ENCODE measurements at places on chromosomes 2 and 18.

DNA sequence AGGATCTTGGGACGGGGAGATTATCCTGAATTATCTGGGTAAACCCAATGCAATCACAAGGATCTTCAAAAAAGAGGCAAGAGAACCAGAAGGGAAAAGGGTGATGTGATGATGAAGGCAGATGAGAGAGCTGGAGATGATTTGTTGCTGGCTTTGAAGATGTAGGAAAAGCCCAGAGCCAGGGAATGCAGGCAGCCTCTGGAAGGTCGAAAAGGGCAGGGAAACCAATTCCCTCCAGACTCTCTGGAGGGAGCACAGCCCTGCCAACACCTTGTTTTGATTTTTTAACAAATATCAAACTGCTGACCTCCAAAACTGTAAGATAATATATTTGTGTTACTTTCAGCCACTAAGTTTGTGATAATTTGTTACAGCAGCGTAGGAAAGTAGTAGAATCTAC, 48.9 kb upstream of the IL1R2 start:
- no peak for DNase-seq

DNA sequence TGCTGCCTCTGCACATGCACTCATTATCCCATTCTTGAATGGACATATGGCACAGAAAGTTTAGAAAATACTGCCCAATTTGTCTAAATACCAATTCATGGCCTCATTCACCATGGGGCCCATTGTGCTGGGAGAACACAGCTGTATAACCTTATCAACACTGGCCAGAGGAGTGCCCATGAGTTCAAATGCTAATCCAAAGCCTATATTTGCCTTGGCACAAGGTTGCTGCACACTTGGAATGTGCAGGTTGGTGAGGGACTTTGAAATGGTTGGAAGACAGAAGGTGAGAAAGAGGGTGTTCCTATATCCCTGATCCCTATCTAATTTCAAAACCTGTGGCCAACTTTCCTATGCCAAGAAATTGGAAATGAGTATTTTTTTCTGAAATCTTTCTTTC, 693.9 kb upstream of the ID2 start:
- no peak for DNase-seq

- no peak for DNase-seq
Observed at GRCh38 chr2:83953697-83954096, 505.4 kb downstream of the SUCLG1 start.

- no peak for DNase-seq
Observed at GRCh38 chr18:37385846-37386778, 179.5 kb downstream of the CELF4 start.

- DNase-seq: no peak
Observed at GRCh38 chr2:112075490-112076260, 20.6 kb downstream of the TMEM87B start.

GRCh38 chr2:205193125-205193835, 489.0 kb upstream of the NRP2 start:
- DNase-seq: no peak

DNA sequence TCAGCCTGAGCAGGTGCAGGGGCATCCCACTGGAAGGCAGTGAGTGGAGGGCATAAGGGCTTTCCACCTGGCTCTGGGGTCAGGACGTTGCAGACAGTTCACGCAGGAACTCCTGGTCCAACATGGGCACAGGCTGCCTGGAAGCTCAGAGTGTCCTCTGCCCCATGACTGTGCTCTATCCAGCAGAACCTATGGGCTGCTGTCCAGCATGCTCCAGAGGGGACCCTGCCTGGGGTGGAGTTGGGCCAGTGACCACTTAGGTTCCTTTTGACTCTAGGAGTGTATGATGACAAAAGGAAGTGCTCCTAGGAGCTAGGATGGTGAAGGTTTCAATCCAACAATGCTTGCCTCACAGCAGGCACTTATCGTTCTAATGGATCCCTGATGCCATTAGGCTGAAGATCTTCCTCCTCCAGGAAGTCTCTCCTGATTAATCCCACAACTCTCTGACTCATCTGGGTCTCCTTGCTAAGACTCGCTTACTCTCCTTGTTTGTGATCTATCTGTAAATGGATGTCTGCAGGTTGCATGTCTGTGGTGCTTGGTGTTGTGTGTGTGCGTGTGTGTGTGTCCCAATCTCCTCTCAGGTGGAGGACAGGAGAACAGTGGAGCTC, 224.0 kb downstream of the CELF4 start:
- DNase-seq: no peak

DNA sequence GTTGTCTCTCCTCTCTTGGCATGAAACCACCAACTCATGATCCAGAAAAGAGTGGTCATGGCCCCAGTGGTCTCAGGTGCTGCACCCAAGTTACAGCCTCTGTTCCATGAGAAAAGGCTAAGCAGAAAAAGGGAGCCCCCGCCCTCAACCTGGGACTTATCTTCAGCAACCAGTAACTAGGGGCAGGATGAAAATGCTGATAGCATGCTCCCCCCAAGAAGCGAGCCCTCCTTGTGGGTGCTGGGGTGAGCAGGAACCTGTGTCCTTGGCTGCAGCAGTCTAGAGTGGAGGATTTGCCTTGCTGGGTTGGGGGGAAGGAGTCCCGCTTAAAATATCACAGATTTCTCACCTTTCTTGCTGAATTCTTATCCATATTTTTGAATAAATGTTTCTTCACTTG, 490.0 kb downstream of the SUCLG1 start:
- no peak for DNase-seq

GRCh38 chr2:235634435-235635158, 140.8 kb downstream of the AGAP1 start:
- DNase-seq: no peak

DNA sequence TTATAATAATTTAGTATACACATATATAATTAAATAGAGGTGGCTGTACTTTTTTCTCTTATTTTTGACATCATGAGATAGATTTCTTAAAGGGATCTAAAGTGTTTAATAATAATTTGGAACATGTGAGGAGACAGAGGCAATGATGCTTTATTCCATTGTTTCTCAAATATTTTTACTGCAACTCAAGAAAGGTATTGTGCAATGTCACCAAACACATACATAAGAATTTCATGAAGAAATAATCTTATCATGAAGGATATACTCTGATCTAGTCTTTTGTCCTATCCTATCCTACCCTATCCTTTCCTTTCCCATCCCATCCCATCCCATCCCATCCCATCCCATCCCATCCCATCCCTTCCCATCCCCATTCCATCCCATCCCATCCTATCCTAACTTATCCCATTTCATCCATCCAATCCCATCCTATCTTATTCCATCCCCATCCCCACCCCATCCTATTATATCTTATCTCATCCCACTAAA, 232.1 kb upstream of the SMIM21 start:
- DNase-seq: no peak

- DNase-seq: no peak
Observed at GRCh38 chr2:216927163-216927562, 67.3 kb upstream of the TNP1 start.

DNA sequence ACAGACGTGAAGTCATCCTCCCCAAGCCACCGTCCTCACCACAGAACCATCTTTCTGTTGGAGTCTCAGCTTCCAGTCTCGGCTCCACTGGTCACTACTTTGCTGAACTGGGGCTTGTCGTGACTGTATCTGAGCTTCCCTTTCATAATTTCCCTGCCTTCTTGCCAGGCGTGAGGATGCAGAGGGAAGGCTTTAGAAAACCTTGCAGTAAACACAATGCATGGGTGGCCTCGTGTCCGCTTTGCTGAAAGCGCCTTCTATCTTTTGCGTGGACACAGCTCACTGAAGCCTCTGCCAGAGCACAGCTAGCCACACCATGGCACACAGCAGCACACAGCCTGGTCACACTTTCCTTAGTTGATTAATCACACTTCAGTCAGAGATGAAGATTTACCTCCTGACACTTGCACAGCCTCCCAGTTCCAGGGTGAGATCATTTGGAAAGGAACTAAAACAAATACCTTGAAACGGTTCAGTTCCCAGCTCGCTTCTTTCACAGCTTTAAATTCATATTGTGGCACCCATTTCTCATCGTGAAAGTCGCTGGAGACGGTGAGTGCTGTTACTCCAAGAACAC, 2.8 kb upstream of the GPR45 start:
- DNase-seq: no peak

- no peak for DNase-seq
Observed at GRCh38 chr18:62935994-62936393, 220.7 kb downstream of the PHLPP1 start.

GRCh38 chr2:204574486-204574885, 29.2 kb downstream of the PARD3B start:
- DNase-seq: no peak

DNA sequence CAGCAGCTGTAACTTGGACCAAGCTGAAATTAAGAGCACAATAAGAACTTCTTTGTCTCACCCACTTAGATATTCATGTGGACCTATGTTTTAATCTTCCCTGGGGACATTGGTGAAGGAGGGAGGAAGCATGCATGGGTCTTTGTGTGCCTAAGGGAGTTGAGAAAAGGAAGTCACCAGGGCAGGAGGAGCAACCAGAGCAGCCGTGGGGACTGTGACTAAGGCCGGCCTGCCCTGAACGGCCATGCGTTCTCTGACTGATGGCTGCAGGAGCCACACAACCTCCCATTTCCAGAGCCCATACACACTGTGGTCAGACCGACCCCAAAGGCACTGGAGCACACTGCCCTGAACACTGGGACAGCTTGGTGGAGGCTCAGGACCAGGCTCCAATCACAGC, 43.7 kb upstream of the SLC35G4 start:
- no peak for DNase-seq

GRCh38 chr2:62999905-63000304, 50.7 kb upstream of the OTX1 start:
- no peak for DNase-seq

DNA sequence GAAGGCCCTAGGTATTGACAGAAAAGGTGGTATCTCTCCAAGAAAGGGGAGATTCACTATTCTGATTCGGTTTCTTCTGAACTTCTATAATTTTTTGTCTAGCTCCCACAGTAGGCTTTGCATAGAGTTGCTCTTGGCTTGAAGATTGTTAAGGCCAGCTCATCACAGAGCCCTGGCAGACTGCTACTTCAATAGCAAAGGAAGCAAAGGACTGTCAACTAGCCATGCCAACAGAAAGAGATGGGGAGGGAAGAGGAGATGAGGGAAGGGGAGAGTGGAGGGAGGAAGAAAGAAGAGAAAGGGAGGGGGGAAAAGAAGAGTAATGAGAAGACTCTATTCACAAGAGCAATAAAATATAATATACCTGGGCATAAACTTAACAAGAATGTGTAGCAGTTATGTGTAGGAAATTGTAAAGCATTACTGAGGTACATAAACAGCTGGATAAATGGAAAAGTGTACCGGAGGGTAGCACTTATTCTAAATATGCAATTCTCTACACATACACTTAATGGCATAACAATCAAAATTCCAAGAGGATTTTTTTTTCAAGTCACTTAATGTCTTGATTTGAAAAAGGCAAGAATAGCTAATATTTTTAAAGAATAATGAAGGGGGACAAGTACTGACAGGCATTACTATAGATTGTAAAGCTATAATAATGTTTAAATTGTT, 102.5 kb downstream of the LOXHD1 start:
- DNase-seq: no peak

DNA sequence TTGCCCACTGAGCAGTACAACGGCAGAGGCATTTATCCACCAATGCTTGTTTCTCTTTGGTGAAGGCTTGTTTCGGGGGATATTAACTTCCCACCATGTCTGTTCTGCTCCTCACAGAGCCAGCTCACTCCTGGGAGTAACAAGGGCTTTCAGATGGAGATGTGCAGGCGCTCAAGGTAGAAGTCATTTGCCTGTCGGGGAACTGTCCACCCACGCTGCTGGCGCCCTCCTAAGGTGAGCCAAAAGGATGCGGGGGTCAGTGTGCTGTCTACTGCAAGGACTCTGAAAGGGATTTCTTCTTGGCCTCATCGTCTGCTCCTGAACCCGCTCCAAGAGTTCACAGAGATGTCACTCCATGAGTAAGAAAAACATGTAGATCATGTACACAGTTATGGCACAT, 57.0 kb upstream of the CYRIA start:
- no peak for DNase-seq

DNA sequence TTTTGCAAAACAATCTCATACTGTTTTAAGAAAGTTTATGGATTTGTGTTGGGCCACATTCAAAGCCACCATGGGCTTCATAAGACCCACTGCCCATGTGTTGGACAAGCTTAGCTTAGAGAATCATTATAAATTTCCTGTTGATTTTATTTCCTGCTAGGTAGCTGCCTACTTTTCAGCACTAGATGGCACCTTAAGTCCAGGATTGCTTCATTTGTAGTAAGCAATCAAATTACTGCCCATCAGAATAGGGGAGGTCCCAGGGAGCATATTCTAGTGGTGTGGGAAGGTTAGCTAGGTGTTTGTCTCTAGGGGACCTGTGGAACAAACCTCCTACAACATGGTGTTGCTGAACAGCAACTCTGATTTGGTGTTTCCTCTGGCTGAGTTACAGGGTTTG, 11.0 kb upstream of the DCDC2C start:
- DNase-seq: no peak

DNA sequence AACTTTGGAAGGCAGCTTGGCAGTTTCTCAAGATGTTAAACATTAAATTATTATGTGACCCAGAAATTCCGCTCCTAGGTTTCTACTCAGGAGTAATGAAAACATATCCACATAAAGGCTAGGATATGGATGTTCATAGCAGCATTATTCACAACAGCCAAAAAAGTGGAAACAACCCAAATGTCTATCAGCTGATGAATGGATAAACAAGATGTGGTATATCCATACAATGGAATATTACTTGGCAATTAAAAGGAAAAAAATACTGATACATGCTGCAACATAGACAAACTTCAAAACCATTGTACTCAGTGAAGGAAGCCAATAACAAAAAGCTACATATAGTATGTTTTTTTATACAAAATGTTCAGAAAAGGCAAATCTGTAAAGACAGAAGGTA, 12.4 kb upstream of the FAM228A start:
- no peak for DNase-seq

GRCh38 chr2:137173463-137173862, 408.1 kb downstream of the THSD7B start:
- no peak for DNase-seq

- DNase-seq: no peak
Observed at GRCh38 chr2:103002954-103003353, 241.1 kb downstream of the TMEM182 start.

GRCh38 chr2:157875641-157876065, 477 bp downstream of the ACVR1 start:
- DNase-seq: no peak

GRCh38 chr2:141513853-141514252, 617.0 kb downstream of the LRP1B start:
- no peak for DNase-seq

DNA sequence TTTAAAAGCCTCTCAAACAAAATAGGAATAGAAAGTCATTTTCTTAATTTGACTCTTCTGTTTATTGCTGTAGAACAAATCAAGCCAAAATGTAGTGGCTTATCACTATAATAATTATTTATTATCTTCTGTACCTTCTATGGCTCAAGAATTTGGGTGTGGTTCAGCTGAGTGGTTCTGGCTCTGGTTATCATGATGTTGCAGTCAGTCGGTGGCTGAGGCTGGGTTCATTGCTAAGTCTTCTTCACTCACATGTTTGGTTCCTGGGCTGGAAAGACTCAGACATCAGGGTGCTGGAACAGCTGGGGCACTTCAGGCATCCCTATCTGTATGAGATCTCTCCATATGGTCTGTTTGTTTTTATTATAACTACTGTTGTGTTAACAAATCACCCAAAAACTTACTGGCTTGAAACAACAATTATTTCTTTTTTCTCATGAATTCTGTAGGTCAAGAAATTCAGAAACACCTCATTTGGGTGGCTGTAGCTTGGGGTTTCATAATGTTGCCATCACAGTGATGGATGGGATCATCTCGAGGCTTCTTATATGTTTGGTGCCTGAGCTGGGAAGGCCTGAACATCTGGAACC, 242.6 kb upstream of the FBXO11 start:
- DNase-seq: no peak
